ENCODE measurements at places on chromosomes 5 and 9. TPM values are rescaled to one million over a fixed set of nuclear protein-coding genes. Genes with fewer than 3 reads are reported as not detected.

PCDHGA4 gene
- polyA plus RNA-seq: not detected

SPATA31E1 gene
- 0.74 TPM for polyA plus RNA-seq

MARCOL gene
- polyA plus RNA-seq: not detected

NEUROG1 gene
- not detected for polyA plus RNA-seq

TMEFF1 gene
- 0.90 TPM for polyA plus RNA-seq

LOX gene
- 3.8 TPM for polyA plus RNA-seq

BNC2 gene
- polyA plus RNA-seq: 1.3 TPM

GABRG2 gene
- polyA plus RNA-seq: not detected

SH2D3C gene
- polyA plus RNA-seq: 3.8 TPM

SPINK6 gene
- polyA plus RNA-seq: not detected

DNA sequence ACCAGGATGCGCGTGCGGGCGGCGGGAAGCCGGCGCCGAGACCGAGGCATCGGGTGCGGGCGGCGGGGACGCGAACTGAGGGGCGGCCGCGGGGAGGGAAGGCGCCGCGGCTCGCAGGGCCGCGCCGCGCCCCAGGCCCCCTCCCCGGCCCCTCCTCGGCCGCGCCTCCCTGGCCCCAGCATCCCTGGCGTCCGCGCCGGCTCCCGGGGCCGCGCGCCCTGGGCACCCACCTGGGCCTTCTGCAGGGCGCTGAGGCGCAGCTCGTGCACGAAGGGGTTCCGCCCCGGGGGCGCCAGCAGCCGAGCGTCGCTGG lies 324 bp downstream of the LPCAT1 start:
- peaks cover 3% of the 10 kb centered on the region for H3K4me1 ChIP-seq
- no peak overlapping the region for H3K27ac ChIP-seq
- DNase-seq: no peak
- peaks cover 13% of the 10 kb centered on the region for H3K36me3 ChIP-seq

DNA sequence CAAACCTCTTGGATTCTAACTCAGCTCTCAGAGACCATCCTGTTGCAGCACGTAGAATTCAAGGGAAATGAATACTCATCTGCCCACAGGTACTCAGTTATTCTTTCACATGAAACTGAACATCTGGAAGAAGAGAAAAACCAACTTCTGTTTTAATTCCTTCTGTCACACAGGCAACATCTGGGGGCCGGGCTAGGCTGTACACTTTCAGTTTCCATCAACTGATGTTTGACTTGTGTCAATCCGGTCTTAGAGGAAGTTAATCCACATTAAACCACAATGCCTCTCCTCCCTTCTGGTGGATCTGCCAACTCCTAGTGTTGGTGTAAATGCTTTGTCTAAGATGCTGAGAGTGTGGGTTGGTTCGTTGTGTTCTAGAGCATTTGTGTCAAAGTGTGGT lies 17.6 kb downstream of the DMRT3 start:
- no peaks in the 10 kb centered on the region for H3K4me1 ChIP-seq
- no peaks in the 10 kb centered on the region for H3K36me3 ChIP-seq
- no peaks in the 10 kb centered on the region for H3K27me3 ChIP-seq
- H3K27ac ChIP-seq: no peak overlapping the region
- DNase-seq: no peak

DNA sequence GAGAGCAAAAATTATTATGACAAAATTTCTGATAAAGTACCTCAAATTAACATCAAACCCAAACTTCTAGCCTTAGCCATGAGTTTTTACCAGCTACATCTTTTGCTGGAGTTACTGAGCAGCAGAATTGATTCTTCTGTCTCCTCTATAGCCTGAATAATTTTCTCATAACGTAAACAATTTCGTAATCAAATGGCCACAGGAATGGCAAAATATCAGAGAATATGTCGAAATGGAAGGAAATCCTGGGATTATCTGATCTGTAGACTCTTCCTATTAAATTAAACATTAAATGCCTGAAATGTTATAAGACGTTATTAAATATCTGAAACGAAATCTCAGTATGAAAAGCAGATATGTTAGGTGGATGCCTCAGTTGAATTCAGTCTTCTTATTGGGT lies 41.1 kb downstream of the LURAP1L start:
- DNase-seq: no peak
- peak overlapping the region; percentile 92 for H3K27ac ChIP-seq
- H3K27me3 ChIP-seq: no peaks in the 10 kb centered on the region
- H3K36me3 ChIP-seq: no peaks in the 10 kb centered on the region
- no peak overlapping the region for H3K4me3 ChIP-seq

DNA sequence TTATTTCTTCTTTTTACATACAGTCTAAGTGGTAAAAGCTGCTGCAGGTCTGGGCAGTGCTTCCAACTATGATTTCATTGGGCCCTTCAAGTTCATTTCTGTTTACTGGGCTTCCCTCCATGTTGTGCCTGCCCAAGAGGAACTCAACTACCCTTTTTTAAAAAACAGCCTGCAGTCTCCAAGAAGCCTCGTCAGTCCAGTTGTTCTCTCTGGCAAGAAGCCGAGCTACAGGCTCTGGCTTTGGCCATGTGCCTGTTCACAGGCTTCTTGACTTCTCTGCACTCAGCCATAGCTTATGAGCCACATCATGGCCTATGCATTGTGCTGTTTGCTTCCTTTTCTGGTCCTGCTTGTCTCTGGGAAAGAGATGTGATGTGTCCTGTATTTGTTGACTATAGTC lies 119.7 kb upstream of the PJA2 start:
- H3K4me1 ChIP-seq: no peaks in the 10 kb centered on the region
- H3K36me3 ChIP-seq: no peaks in the 10 kb centered on the region
- H3K4me3 ChIP-seq: no peak overlapping the region
- no peaks in the 10 kb centered on the region for H3K27me3 ChIP-seq
- DNase-seq: no peak

GRCh38 chr5:82793808-82794419 lies 283.3 kb downstream of the TMEM167A start:
- H3K4me3 ChIP-seq: no peak overlapping the region
- DNase-seq: peak; percentile 33
- H3K27me3 ChIP-seq: no peaks in the 10 kb centered on the region
- no peaks in the 10 kb centered on the region for H3K4me1 ChIP-seq
- H3K36me3 ChIP-seq: no peaks in the 10 kb centered on the region

DNA sequence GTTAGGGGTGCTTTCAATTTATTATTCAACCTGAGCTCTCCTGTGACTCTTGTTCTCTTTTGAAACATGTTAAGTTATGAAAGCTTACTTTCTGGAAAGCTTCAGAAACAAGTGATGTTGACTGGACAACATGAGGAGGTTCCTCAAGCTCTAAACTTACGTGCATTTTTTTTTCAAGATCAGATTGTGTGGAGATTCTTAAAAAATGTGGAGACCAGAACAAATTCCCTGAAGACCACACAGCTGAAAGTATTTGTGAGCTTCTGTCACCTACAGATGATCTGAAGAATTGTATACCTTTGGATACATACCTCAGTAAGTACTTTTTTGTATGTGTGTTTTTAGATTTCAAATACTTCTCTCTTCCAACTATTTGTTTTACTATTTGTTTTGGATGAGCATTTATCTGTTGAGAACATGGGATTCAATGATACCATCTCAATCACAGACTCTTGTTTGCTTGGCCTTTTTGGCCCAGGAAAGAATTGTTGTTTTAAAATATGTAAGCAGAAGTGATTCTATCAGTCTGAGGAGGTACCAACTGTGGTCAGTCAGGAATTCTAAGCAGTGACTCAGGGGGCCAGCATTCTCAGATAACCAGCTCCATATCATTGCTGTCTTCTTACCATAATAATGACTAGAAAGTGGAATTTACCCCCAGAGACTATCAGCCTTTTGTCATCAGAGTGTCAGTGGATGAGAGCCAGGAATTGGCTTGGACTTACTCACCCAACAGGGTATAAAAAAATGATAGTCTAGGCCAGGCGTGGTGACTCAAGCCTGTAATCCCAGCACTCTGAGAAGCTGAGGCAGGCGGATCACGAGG lies 34.4 kb upstream of the GLIPR2 start:
- no peaks in the 10 kb centered on the region for H3K4me1 ChIP-seq
- no peaks in the 10 kb centered on the region for H3K36me3 ChIP-seq
- H3K27ac ChIP-seq: no peak overlapping the region
- no peak overlapping the region for H3K4me3 ChIP-seq
- H3K27me3 ChIP-seq: no peaks in the 10 kb centered on the region

DNA sequence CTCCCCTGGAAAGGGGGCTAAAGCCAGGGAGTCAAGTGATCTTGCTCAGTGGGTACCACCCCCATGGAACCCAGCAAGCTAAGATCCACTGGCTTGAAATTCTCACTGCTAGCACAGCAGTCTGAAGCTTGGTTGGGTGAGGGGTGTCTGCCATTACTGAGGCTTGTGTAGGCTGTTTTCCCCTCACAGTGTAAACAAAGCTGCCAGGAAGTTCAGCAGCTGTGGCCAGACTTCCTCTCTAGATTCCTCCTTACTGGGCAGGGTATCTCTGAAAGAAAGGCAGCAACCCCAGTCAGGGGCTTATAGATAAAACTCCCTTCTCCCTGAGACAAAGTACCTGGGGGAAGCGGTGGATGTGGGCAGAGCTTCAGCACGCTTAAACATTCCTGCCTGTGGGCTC lies 17.1 kb upstream of the EPB41L4A start:
- no peak for DNase-seq
- no peaks in the 10 kb centered on the region for H3K27me3 ChIP-seq
- H3K27ac ChIP-seq: no peak overlapping the region
- H3K36me3 ChIP-seq: no peaks in the 10 kb centered on the region
- no peaks in the 10 kb centered on the region for H3K4me1 ChIP-seq
- no peak overlapping the region for H3K4me3 ChIP-seq

DNA sequence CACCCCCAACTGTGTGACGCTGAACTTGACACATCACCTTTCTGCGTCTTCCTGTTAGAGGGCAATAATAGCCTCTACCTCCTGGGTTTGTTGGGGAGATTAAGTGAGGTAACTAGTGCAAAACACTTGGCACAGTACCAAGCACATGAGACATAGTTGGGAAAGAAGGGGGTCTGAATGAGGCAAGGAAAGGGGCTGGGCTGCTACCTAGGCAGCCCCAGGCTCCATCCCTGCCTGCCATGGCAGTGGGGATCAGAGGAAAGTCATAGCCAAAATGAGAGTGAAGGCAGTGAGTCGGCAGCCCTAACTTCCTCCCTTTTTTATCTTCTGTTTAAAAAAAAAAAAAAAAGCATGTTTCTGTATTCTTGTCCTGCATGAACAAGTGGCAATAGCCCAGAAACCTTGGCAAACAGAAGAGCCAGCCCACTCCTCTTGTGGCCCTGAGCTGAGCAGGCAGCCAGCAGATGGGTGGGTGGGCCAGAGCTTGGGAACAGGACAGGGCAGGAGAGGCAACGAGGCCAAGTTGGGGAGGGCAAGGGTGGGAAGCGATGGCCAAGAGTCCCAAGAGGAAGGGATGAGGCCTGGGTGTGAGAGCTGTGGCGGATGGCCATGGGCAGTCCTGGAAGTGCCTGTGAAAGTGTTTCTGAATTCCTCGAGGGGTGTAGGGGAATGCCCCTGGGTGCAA lies 11.4 kb downstream of the CAMK2A start:
- peaks cover 14% of the 10 kb centered on the region for H3K27me3 ChIP-seq
- DNase-seq: no peak
- no peak overlapping the region for H3K4me3 ChIP-seq
- peaks cover 11% of the 10 kb centered on the region for H3K4me1 ChIP-seq
- no peaks in the 10 kb centered on the region for H3K36me3 ChIP-seq
- no peak overlapping the region for H3K27ac ChIP-seq

GRCh38 chr5:169950333-169950732 lies 30.0 kb downstream of the INSYN2B start:
- no peaks in the 10 kb centered on the region for H3K36me3 ChIP-seq
- no peak overlapping the region for H3K27ac ChIP-seq

- peak overlapping the region; percentile 50 for H3K27ac ChIP-seq
- H3K36me3 ChIP-seq: no peaks in the 10 kb centered on the region
- peaks cover 7% of the 10 kb centered on the region for H3K4me1 ChIP-seq
- no peak overlapping the region for H3K4me3 ChIP-seq
Measured at GRCh38 chr5:119309326-119309725, 46.5 kb upstream of the TNFAIP8 start.

DNA sequence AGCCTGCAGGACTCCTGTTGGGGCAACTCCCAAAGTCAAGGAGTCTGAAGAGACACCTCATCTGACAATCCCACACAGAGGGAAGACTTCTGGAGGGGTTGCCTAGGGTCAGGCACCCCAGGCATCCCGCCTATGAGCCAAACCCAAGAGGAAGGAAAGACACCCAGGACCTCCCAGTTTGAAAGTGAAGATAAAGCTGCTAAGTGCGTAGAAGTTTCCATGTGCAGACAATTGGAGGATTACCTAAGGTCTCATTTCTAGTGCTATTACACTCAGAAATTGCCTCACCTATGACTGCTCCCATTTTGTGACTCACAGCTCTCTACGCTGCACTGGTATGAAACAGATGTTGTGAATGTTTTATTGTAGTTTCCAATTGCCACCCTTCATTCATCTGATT lies 322.9 kb downstream of the SLIT3 start:
- no peaks in the 10 kb centered on the region for H3K36me3 ChIP-seq
- no peaks in the 10 kb centered on the region for H3K4me1 ChIP-seq
- peaks cover 2% of the 10 kb centered on the region for H3K27me3 ChIP-seq
- no peak for DNase-seq
- no peak overlapping the region for H3K4me3 ChIP-seq
- H3K27ac ChIP-seq: no peak overlapping the region

DNA sequence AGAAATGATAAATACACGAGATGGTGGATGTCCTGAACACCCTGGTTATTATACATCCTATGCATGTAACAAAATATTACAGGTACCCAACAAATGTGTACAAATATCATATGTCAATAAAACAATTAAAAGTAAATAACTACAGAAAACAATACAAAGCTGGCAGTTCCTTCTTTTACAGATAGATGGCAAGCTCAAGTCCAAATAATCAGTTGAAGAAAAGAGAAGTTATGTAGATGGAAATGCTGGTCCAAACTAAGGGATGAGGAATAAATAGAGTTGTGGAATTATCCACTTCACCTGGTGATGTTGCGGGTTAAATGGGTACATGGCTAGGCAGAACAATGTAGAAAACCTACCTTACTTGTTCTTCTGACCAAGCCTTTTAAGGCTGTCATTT lies 79.4 kb downstream of the PALM2AKAP2 start:
- H3K36me3 ChIP-seq: no peaks in the 10 kb centered on the region
- H3K4me3 ChIP-seq: no peak overlapping the region
- no peaks in the 10 kb centered on the region for H3K27me3 ChIP-seq
- no peak for DNase-seq
- H3K27ac ChIP-seq: no peak overlapping the region

GRCh38 chr9:73133022-73133651 lies 18.5 kb upstream of the ANXA1 start:
- no peaks in the 10 kb centered on the region for H3K36me3 ChIP-seq
- no peak overlapping the region for H3K4me3 ChIP-seq
- H3K27me3 ChIP-seq: no peaks in the 10 kb centered on the region
- no peaks in the 10 kb centered on the region for H3K4me1 ChIP-seq

DNA sequence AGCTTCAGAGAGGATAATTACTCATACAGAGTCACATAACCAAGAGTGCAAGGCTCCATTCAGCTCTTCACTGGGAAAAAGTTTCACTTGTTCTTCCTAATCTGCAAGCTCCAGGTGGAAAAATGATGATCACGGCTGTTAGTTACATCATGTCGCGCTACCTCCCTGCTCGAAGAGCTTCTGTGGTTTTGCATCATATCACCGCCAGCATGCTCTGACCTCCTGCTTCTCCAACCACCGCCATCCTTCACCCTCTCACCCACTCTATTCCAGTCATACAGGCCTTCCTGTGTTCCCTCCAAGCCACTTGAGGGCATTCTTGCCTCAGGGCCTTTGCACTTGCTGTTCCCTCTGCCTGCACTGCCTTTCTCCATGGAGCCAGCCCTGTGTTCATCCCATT lies 47.1 kb downstream of the COL27A1 start:
- H3K4me3 ChIP-seq: no peak overlapping the region
- DNase-seq: no peak
- H3K27ac ChIP-seq: no peak overlapping the region
- no peaks in the 10 kb centered on the region for H3K27me3 ChIP-seq
- peaks cover 85% of the 10 kb centered on the region for H3K36me3 ChIP-seq

GRCh38 chr9:89983411-89983810 lies 378.6 kb downstream of the GADD45G start:
- no peaks in the 10 kb centered on the region for H3K4me1 ChIP-seq
- no peak overlapping the region for H3K27ac ChIP-seq
- H3K4me3 ChIP-seq: no peak overlapping the region
- no peak for DNase-seq
- H3K36me3 ChIP-seq: no peaks in the 10 kb centered on the region
- H3K27me3 ChIP-seq: no peaks in the 10 kb centered on the region
